ENCODE measurements at places on chromosomes 13 and 19. TPM values are rescaled to one million over a fixed set of nuclear protein-coding genes. Genes with fewer than 3 reads are reported as not detected.

The LILRA1 gene
- 2.1 TPM for total RNA-seq

DNA sequence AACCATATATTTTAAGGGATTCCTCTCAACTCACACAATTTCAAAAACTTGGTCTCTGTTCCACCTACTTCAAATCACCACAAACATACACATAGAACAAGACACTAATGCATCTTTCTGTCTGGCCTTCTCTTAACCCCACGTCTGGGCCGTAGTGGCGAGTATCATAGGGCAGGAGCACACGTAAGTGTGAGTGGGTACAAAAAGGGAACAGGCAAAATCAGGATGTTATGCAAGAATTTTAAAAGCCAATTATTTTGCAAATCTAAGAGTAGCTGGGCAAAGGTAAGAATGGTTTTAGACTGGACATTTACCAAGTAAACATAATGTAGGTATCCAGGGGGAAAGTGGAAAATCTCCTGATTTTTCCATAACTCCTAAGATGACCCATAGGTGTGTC, 35.1 kb downstream of the MTMR6 start:
- no peak overlapping the region for H3K27ac ChIP-seq
- H3K4me3 ChIP-seq, result no peak overlapping the region
- H3K4me1 ChIP-seq, result peaks cover 4% of the 10 kb centered on the region
- no peaks in the 10 kb centered on the region for H3K27me3 ChIP-seq
- no peak for DNase-seq
- H3K36me3 ChIP-seq, result peaks cover 11% of the 10 kb centered on the region

DNA sequence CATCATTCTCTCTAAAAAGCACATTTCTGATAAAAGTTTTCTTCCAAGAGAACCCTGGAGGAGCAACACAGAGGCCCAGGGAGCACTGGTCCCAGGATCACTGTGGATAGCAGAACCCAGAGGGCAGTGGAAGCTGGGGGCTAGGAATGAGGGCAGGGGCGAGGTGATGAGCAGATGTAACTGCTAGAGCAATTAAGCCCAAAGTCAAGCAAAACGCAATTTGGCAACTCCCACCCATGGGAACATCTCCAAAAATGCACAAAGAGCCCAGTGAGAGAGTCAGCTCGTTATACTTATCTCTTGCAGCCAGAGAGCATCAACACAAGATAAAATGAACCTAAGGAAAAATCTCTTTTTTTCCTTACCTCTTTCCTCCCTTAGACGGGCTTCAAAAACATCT, 284.2 kb downstream of the TBC1D4 start:
- DNase-seq, result no peak
- no peak overlapping the region for H3K4me3 ChIP-seq
- no peaks in the 10 kb centered on the region for H3K36me3 ChIP-seq
- H3K27me3 ChIP-seq, result no peaks in the 10 kb centered on the region
- no peak overlapping the region for H3K27ac ChIP-seq

DNA sequence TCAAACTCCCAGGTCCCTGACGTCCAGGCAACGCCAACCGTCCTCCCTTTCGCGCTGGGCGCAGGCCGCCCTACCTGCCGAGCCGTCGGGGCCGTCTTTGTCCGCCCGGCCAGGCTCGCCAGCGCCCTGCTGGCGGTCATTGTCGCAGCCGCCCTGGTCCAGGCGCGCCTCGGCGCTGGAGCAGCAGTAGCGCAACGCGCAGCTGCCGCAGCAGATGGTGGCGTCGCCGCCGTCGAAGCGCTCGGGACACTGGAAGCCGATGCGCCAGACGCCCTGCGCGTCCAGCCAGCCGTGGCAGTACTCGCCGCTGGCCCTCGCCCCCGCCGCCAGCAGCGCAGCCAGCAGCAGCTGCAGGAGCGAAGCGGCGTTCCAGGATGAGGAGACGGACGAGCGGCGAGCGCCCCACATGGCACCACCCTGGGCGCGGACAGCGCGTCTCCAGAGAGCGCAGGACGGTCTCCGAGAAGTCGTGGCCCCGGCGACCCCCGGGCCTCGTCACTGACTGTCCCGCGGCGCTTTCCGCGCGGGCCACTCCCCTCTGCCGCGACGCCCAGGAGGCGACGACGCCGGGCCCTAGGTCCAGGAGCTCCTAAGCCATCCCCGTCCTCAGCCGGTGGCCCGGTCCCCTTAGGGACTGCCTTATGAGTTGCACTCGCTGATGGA, 1.1 kb downstream of the SHISA2 start:
- no peak overlapping the region for H3K27ac ChIP-seq
- H3K36me3 ChIP-seq, result no peaks in the 10 kb centered on the region
- H3K27me3 ChIP-seq, result peaks cover 27% of the 10 kb centered on the region
- no peak for DNase-seq

DNA sequence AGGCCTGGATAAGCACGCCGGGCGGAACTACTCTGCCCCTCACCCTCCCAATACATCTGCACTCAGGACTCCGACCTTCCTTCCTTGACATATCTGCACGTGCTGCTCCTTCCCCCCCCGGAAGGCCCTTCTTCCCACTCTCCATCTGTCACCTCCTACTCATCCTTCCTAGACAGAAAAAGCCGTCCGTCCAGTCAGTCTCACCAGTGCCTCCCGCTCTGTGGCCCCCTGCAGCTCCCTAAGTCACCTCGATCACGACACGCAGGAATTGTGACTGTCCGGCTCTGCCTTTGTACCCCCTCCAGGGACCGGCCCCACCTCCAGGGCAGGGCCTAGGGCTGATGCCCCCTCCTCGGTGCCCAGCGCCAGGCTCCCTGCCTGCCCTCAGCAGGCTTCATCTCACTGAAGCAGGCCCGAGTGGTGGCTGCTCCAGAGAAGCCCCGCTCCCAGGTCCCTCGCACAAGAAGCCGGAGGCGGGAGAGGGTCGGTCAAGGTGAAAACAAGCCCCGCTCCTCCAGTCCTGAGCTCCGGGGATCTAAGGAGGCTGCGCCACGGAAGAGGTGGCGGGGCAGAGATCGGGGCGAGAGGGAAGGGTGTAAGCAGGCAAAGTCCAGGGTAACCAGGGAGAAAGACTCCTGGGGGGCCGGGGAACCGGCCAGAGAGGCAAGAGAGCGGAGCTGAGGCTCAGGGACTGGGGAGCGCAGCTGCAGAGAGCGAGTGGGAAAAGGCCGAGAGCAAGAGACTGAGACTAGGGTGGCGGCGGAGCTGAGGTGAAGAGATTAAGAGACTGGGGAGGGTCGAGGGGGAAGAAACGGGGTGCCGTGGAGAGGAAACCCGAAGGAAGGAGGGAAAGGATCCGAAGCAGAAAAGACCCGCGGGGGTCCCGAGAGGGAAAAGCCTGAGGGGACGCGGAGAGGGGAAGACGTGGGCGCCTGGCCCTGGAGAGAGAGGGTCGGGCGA, 1.1 kb downstream of the PPP6R1 start:
- no peaks in the 10 kb centered on the region for H3K36me3 ChIP-seq
- H3K4me3 ChIP-seq, result peak overlapping the region; percentile 95
- H3K4me1 ChIP-seq, result peaks cover 54% of the 10 kb centered on the region

The HIF3A gene
- 20.5 TPM for total RNA-seq

- H3K27ac ChIP-seq, result no peak overlapping the region
- no peaks in the 10 kb centered on the region for H3K27me3 ChIP-seq
- no peak overlapping the region for H3K4me3 ChIP-seq
- DNase-seq, result no peak
- H3K4me1 ChIP-seq, result no peaks in the 10 kb centered on the region
These were observed 185.7 kb downstream of the TM9SF2 start for GRCh38 chr13:99686944-99687411.

DNA sequence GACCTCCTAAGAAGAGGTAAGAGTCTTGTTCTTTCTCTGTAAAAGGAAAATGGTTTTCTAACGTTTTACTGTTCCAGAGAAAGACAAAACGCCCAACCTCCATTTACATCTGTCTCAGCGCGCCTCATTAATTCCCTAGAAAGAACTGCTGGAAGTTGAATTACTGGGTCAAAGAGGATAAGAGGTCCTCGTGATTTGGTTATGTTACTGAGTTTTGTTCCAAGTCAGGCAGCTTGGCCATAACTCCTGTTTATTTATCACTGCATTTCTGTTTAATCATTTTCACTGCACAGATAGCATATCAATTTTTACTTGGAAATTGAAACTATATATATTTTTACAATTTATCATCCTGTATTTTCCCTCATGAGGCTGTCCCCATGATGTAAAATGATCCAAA, 112.9 kb upstream of the PEG3 start:
- H3K27ac ChIP-seq, result no peak overlapping the region
- H3K4me1 ChIP-seq, result no peaks in the 10 kb centered on the region
- H3K27me3 ChIP-seq, result no peaks in the 10 kb centered on the region
- no peak for DNase-seq

- no peak for DNase-seq
- no peak overlapping the region for H3K27ac ChIP-seq
- no peak overlapping the region for H3K4me3 ChIP-seq
- no peaks in the 10 kb centered on the region for H3K27me3 ChIP-seq
- peaks cover 37% of the 10 kb centered on the region for H3K36me3 ChIP-seq
These were observed 17.1 kb downstream of the CLN5 start for GRCh38 chr13:77009011-77009410.

Measured in liver (tissue), 10 donors.